NCI-H345 (cell line): ENCODE measurements at places on chromosomes 16 and 17.

DNA sequence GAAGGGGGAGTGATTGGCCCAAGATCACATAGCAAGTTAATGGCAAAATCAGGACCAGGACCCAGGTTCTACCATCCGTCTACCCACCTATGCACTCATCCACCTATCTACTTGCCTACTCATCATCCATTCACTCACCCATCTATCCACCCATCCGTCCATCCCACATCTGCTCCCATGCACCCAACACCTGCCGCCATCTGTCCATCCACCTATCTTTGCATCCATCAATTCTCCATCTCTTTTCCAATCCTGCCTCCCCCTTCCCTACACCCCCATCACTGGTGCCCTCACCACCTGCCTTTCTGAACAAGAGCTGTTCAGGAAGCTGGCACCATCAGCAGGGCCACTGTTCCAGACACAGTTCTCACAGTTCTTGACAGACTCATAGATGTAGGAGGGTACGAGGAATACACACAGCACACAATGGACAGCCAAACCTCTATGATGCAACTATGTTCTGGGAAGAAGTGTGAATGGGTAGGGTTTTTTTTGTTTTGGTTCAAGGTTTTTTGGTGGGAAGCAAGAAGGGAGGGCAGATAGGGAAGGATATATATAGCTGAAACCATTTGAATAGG is 4.5 kb downstream of the SAMD14 start:
- DNase-seq, result no peak

DNA sequence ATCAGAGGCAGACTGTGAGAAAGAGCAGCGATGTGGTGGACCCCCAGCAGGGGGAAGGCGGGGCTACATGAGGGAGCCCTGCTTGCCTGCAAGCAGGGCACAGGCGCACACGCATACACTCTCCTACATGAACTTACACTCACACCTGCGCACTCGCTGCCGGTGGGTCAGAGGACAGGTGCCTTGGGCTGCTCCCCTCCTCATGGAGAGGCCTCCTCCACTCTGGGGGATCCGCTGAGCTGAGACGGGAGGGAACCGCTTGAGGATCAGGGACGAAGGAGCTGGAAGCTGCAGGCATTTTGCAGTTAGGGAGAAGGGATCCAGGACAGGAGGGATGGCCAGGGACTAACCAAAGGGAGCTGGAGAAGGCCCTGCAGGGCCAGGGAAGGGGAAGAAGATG is 14.2 kb downstream of the OSBPL7 start:
- DNase-seq, result no peak

GRCh38 chr17:78684026-78684425 is 98.0 kb downstream of the CYTH1 start:
- DNase-seq, result no peak

DNA sequence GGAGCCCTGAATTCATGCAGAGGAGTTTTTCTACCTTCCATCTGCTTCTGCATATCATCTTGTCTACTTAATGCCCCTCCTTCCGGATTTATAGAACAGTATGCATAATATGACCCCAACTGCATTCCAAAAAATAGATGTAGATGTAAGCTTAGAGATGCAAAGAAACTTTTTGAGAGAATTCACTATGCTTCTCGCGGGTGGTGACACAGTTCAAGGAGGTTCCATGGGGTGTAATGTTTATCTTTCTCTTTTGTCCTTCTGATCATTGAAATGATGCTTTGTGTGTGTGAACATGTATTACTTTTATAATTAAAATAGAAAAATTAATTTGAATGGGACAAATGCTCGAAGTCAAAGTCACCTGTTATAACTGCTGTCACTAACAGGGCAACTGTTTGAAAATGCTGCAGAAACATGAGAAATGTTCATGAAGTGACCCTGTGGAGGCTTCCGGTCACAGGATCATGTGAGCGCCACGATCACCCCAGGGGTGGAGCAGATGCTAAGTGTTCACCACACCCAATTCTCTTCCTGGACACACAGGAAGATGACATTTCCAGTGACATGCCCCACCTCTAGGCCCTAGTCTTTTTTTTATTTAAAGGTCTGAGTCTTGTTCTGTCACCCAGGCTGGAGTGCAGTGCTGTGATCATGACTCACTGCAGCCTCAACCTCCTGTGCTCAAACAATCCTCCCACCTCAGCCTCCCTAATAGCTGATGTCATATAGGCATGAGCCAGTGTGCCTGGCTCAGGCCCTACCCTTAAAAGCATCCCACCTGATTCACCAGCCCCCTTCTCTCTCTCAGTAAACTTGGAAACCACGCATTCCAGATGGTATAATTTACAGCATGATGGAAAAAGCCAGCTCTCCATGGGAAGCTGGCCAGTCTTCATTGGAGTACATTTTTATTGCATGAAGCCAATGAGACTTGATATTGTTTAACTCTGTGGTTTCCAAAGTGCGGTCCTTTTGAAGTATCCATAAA is 21.0 kb upstream of the AGRP start:
- no peak for DNase-seq

DNA sequence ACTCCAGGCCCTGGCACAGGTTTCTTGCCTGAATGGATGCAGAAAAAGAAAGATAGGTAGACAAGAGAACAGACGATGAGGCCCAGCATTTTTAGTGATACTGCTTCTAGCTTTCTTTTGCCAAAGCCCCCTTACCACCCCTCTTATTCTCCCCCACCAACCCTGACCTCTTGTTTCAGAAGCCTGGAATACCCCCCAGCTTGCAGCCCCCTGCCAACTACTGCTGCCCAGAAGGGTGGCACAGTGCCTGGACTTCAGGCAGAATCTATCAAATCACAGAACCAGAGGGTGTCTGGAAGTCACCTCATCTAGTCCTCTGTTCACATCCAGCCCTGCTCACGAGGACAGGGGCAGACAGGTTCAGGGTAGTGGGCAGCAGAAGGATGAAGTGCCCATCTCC is 35.6 kb downstream of the NEUROD2 start:
- no peak for DNase-seq

DNA sequence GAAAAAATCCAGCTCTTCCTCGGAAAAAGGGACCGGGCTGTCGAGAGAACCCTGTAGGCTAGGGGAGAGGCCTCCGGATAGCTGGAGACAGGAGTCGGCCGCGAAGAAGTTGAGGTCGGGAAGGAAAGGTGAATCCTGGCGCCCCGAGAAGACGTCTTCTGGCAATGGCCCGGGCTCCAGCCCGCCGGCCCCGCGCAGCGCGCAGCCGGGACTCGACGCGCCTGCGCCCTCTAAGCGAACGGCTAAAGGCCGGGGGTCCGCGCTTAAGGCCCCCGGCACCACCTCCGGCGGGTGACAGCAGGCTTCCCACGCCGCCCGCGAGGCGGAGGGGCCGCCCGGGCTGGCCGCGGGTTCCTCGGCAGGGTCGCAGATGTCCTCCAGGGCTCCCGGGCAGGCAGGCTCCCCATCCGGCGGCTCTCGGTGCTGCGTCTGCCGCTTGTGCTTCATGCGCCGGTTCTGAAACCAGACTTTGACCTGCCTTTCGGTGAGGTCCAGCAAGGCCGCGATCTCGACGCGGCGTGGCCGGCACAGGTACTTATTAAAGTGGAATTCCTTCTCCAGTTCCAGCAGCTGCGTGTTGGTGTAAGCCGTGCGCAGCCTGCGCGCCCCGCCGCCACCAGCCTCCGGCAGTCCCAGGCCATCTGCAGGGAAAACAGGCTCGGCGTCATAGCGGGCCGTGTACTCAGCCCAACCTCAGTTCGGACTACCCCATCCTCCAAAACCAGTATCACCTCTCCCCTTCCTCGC is 1.6 kb downstream of the HOXB2 start:
- peak; percentile 48 for DNase-seq

- peak; percentile 60 for DNase-seq
These were observed 53.4 kb downstream of the BRIP1 start for GRCh38 chr17:61809816-61810392.

DNA sequence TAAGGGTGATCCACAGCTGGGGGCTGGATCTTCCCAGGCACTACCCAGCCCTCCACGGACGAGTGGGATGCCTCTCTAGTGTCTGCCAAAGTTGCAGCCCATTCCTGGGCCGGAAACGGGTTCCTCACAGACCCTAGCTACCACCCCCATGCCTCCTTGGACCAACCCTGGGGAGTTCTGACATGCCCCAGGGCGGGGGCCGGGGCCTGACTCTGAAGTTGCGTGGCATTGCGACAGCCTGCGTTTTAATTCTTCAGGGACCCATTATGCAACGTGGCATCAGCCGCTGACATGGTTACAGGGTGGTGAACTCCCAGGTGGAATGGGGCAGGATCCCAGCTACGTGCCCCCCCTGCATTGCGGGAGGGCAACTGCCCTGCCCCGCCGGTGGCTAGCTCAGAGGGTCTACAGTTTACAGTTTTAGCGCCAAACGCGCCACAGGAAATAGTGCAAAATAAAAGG is 2.7 kb downstream of the CBX4 start:
- DNase-seq, result no peak

- DNase-seq, result no peak
These were observed 45.3 kb downstream of the MPRIP start for GRCh38 chr17:17087424-17088015.

DNA sequence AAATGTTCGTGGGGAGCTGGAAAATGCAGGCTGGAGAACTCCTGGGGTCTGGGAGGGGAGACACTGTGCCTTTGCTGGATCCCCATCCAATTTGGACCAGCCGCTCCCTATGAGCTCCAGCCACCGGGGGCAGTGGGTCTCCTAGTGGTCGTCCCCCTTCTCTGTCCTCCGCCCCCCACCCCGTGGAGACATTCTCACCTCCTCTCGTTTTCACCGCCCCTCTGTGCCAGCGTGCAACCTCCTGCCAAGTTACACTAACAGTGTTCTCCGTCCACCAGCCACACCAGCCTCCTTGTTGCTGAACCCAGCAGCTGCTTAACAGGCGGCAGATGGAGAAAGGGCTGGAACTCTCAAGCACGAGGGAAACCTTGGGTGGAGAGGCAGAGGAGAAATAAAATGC is 67.4 kb upstream of the SOX9 start:
- no peak for DNase-seq

GRCh38 chr17:67602974-67603373 is 114.8 kb upstream of the NOL11 start:
- peak; percentile 28 for DNase-seq

- DNase-seq, result peak; percentile 69
These were observed 225.4 kb downstream of the SEC14L1 start for GRCh38 chr17:77366206-77366557.

GRCh38 chr16:3478242-3478925 is 16.9 kb downstream of the C16orf90 start:
- DNase-seq, result no peak

GRCh38 chr17:12316021-12316420 is 295.3 kb downstream of the MAP2K4 start:
- DNase-seq, result no peak

GRCh38 chr17:64002658-64003525 is 4.7 kb downstream of the PRR29 start:
- no peak for DNase-seq

DNA sequence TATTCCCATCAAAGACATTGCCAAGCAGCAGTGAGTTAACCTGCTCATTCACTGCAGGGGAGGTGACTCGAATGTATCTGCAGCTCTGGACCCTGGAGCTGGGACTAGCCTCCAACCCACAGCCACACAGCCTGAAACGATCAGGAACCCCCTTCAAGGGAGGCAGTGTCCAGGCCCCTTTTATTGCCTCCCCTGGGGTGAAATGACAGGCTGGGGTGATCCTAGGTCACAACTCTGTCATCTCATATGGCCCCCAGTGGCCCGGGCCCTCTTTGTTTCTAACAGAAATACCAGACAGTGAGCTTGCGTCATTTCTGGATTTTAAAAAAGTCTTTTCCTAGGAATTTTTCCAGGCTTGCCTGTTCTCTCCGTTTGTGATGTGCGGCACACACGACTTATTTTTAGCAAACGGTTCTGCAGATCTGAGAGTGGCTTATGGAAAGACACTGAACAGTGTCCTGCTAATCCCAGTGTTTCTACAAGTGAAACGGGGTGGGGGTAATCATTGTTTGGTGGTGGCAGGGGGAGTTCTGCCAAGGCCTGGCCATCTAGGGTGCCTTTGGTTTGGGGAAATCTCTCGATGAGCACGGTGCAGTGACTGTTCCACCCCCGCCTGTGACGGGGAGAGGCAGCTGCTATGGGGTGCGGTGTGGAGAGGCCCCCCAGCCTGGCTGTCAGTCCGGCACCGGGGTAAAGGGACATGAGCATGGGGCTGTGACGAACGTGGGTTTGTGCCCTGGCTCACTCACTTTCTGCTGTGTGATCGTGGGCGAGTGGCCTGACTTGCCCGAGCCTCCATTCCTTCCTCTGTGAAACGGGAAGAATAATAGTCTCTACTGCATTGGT is 27.2 kb downstream of the NAGPA start:
- no peak for DNase-seq

- DNase-seq, result no peak
These were observed 32.8 kb downstream of the HIC1 start for GRCh38 chr17:2087597-2088211.
